ENCODE measurements at places on chromosomes 6 and 20. TPM values are rescaled to one million over a fixed set of nuclear protein-coding genes. Genes with fewer than 3 reads are reported as not detected.

Gene ITPA
- 24.4 TPM for total RNA-seq

Gene HCRTR2
- total RNA-seq, result 11.6 TPM

Gene GABRR1
- not detected for total RNA-seq

Gene KIF6
- total RNA-seq, result 2.0 TPM

- no peak for DNase-seq
Observed at GRCh38 chr6:159977255-159977903, 8.5 kb downstream of the IGF2R start.

DNA sequence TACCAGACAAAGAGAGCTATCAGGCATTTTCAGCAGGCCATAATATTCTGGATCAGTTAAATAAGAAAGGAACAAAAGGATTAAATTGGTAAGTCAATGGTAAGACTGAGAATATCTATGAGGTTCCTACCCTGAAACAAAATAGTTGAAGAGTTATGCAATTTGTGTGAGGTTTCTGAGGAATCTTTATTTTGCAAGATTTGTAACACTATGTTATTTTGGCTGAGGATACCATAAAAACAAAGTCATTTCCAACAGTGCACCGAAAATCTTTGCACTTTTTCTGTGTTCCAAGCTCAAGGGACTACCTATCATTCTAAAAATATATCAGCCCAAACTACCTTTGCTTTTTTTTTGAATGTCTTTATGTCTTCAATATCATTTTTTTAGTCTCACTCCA lies 383.3 kb upstream of the CITED2 start:
- no peak for DNase-seq

GRCh38 chr20:63024573-63025392 lies 18.0 kb upstream of the BHLHE23 start:
- no peak for DNase-seq

GRCh38 chr6:5942591-5942990 lies 64.1 kb downstream of the NRN1 start:
- DNase-seq, result no peak

DNA sequence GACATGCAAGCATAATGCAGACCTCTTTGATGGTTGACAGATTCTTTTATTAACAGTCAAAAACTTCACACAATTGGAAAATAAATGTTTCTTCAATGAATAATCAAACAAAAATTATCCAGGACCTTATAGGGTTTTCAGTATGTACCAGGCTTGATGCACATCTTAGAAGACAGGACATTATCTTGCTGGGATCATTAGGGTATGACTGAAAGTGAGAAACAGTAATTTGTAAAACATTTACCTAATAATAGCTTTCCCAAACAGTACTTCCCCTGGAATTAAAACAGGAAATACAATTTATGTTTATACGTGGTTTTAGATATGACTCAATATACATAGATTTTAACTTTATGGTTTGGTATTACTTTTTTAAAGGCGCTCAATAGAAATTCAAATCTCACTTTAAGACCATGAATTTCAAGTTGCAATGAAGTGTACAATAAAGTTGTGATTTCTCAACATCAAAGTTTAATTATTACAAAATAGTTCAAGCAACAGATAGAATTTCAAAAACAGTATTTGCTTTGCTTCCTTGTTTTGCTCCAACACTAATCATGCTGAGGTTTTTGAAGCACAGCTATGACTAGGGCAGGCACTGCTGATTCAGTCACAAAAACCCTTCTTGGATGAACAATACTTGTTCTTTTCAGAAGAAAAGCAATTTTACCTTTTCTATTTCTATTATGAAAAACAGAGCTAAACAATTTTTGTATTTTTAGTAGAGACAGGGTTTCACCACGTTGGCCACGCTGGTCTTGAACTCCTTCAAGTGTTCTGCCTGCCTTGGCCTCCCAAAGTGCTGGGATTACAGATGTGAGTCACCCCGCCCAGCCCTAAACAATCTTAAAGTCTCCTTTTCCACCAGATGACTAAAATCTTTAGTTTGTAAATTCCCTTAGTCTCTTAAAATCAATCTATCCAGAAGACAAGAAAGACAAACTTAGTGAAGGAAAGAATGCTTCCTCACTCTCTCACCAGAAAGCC lies 13.7 kb downstream of the SOD2 start:
- DNase-seq, result no peak

DNA sequence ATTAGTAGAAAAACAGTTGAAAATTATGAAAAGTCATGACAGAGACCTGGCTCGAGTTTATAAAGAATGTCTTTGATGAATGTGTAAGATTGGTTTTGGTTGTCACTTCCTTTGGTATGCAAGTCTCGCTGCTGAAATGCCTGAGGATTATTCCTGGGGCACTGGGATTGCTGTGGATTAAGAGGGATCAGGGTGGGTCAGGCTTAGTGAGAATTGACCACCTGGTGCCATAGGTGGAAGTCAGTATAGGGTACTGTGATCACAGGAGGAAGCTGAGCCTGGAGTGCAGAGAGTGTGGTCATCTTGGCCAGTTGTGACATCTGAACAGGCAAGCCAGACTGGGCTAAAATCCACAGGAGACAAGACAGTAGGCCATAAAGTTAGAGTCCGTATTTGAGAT lies 34.9 kb downstream of the CEP43 start:
- DNase-seq, result no peak

DNA sequence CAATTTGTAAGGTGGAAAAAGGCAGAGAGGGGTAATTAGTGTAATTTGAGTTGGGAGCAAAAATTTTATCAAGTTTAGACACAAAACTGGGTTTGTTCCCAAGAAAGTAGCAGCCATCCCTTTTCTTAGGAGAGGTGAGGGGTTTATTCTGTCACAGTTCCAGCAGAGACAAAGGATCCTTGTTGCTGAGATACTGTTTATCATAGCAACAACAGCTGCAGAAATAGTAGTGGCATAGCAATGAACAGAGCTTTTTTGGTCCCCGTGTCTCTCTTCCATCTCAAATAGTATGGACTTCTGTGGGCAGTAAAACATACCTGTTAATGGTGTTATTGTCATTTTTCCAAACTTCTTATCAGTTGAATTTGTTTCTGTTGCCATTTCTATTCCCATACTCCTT lies 23.9 kb downstream of the ZKSCAN8 start:
- peak; percentile 3 for DNase-seq

DNA sequence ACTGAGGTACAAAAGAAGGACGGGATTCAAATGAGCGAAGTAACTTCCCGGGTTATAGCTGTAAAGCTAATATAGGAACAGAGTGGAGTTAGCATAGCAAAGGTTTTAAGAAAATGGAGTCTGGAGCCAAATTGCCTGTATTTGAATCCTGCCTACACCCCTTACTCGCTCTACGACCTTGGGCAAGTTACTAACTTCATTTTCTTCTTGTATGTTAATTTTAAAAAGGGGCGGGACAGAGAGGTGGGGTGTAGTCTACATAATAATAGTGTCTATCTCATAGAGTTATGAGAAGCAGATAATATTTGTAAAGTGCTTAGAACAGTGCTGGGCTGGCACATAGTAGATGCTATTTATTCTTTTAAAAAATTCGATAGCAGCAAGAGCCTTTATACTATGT lies 705 bp downstream of the ZSCAN23 start:
- peak; percentile 55 for DNase-seq

Measured in spinal cord (tissue), 10 donors.